ENCODE measurements at places on chromosomes 3 and 15. TPM values are rescaled to one million over a fixed set of nuclear protein-coding genes. Genes with fewer than 3 reads are reported as not detected.
A peak's percentile ranks its signal among the peaks of the same experiment; 100 is the strongest.

The TLE3 gene
- polyA plus RNA-seq: 12.5 TPM

The INTS14 gene
- 25.0 TPM for polyA plus RNA-seq

The ADGRG7 gene
- polyA plus RNA-seq: not detected

The LIPC gene
- 2.3 TPM for polyA plus RNA-seq

The DYNLT2B gene
- 7.9 TPM for polyA plus RNA-seq

The SRGAP3 gene
- polyA plus RNA-seq: 2.2 TPM

The ATP13A5 gene
- polyA plus RNA-seq: 0.38 TPM

The PEX11A gene
- polyA plus RNA-seq: 4.4 TPM

DNA sequence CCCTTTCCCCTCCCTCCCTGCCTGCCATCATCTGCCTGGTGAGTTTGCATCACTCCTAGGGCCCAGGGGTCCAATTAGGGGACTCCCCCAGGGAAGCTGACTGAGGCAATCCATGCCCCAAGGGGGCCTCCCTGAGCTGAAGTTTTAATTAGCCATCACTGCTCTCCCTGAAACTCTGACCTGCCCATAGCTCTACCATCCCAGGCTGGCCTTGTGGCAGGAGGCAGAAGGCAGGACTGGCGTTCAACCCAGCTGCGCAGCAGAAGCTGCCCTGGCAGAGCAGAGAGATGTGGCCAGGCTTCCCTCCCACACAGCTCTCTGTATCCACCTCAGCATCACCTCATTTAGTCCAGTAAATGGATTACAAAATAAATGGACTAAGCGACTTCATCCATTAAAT, 7.7 kb upstream of the C15orf39 start:
- DNase-seq: no peak

GRCh38 chr3:190499122-190499521, 14.8 kb upstream of the IL1RAP start:
- DNase-seq: no peak

GRCh38 chr3:110495201-110495927, 576.3 kb upstream of the NECTIN3 start:
- DNase-seq: no peak

DNA sequence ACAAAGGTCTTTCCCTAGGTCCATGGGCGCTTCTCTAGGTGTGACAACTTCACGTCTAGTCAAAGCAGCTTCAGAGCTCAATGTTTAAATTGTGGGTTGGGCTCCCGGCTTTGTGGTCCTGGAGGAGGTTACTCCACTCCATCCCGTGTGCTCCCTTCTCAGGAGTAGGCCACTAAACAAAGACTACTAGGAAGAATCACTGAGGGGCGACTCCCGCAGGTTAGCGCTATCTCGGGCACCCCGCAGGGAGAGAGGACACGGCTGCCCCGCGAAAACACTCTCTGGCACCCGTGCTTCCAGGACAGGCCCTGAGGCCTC, 500 bp downstream of the PARP6 start:
- DNase-seq: no peak

GRCh38 chr15:34701536-34701935, 53.3 kb downstream of the GJD2 start:
- DNase-seq: no peak

DNA sequence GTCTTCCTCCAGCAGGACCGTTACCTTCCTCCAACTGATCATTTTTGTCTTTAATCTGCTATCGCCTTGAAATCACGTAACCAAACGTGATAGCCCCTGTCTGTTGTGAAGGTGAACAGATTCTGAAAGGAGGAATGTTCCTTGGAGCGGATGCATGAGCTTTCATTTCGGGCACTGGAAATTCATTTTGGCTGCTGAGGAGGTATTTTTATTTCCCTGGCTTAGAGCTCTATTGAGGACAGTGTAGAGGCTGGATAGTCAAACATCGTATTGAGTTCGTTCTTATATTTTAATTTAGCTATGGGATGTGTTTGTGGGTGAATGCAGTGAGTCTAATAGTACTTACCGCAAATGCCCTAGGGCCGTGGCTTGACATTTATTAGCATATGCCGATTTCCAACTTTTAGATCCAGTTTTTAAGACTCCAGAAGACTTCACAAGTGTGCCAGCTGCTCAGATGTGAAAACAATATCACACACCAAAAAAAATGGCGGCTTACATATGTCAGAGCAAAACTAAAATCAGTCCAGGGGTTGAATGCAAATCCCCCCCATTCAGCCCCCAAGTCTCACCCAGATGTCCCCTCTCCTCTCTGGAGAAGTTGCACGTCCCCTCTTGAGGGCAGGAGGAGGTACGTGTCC, 22.1 kb downstream of the CPN2 start:
- no peak for DNase-seq

DNA sequence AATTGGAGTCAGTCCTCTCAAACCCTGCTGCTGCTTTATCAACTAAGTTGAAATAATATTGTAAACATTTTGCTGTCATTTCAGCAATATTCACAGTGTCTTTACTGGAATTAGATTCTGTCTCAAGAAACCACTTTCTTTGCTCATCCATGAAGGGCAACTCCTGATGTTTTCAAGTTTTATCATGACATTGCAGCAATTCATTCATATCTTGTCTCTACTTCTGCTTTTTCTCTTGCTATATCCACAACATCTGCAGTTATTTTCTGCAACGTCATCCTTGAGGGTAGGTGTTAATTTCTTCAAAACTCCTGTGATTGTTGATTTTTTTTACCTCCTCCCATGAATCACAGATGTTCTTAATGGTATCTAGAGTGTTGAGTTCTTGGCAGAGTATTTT, 181.6 kb downstream of the EPHA6 start:
- no peak for DNase-seq

GRCh38 chr15:67822537-67823313, 2.6 kb upstream of the SKOR1 start:
- peak; percentile 64 for DNase-seq

- no peak for DNase-seq
These were observed 173.2 kb downstream of the TPRG1 start for GRCh38 chr3:189344996-189345395.

- no peak for DNase-seq
These were observed 219.4 kb downstream of the UBE2E2 start for GRCh38 chr3:23422517-23422851.

DNA sequence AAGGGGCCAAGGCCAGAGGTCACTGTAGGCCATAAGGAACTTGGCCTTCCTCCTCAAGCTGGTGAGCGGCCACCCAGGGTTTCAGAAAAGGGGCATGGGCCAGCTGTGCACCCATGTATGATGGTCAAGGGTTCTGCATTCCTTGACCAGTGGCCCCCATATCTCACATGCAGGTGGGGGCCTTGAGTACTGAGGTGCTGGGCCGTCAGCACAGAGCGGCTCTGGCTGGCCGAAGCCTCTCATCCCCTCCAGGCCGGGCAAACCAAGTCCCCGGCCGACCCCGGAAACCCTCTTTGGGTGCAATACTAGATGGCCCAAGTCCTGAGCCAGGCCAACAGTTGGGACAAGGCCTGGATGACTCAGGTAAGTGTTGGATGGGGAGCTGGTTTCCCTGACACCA, 9.5 kb downstream of the ALG3 start:
- no peak for DNase-seq

- DNase-seq: no peak
These were observed 66.1 kb upstream of the PRICKLE2 start for GRCh38 chr3:64291345-64291744.

DNA sequence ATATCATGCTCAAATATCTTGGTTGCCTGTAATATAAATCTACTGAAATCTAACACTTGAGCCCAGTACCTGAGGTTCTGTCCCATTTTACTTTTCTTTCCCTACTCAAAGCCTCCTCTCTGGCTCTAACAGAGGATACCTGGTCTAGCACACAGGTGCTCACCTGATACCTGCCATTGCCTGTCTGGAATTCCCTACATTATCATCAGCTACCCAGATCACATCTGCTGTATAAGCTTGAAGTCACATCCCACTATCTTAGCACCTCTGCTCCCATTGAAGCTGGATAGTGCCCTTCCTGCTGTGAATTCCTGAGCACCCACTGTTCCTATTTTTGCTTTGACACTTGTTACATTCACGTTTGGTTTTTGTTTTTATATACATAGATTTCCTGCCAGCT, 30.5 kb downstream of the GYG1 start:
- DNase-seq: no peak

- DNase-seq: no peak
These were observed 25.9 kb downstream of the LTF start for GRCh38 chr3:46438831-46439230.

- no peak for DNase-seq
These were observed 25.2 kb downstream of the ABHD2 start for GRCh38 chr15:89113296-89114024.

DNA sequence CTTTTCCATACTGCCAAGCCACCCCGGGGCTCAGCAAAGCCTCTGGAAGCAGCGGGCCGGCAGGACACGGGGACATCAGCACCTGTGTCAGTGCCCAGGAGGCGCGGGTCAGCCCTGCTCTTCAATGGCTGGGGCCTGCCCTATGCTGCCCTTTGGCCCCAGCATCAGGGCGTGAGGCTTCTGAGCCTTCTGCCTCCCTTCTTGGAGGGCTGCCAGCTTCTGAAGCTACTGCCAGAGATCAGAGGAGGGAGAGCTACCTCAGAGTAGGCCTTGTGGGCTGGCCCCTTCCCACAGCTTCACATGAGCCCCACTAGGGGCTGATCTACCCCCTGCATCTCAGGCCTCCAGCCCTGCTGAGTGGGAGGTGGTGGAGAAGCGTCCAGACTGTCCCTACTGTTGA, 13.0 kb upstream of the TMEM115 start:
- no peak for DNase-seq

GRCh38 chr15:35622641-35623340, 76.8 kb upstream of the DPH6 start:
- DNase-seq: no peak

GRCh38 chr15:78049691-78050440, 27.6 kb downstream of the TBC1D2B start:
- DNase-seq: no peak

- no peak for DNase-seq
These were observed 738.4 kb upstream of the ALCAM start for GRCh38 chr3:104628185-104628789.

DNA sequence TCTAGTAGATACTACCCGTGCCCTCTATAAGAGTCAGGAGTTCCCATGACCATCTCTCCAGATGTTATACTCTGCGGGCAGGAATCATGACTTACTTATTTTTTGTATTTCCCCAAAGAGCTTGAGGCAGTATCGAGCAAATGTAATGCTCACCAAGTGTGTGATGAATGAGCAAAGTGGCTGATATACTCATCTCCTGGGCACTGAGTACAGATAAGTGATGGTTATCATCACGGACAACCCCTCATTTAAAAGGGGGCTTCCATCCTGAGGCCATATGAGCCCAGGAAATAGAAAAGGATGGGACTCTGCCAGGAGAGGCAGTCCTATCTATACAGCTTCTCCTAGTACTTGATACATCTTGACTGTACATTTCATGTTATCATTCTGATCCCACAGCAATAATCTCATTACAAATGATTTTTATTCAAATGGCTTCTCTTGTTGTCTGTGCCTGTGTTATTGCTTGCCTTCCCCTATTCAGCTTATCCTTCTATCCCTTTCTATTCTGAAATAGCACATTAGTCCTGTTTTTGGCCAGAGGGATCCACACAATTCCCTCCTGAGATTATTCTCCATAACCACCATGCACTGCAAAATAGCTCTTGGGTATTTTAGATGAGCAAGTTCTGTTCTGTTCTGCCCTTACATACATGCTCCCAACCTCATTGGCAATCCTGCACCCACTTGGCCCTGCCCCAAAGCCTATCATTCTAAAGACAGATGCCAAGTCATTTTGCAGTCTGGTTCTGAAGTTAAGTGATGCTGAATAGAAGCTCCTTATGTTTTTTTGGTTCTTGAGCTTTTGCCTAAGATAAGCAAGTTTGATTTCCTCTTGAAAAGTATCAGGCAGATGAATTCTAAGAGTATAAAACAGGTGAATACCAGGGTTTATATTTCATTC, 48.0 kb upstream of the MRPL3 start:
- no peak for DNase-seq

DNA sequence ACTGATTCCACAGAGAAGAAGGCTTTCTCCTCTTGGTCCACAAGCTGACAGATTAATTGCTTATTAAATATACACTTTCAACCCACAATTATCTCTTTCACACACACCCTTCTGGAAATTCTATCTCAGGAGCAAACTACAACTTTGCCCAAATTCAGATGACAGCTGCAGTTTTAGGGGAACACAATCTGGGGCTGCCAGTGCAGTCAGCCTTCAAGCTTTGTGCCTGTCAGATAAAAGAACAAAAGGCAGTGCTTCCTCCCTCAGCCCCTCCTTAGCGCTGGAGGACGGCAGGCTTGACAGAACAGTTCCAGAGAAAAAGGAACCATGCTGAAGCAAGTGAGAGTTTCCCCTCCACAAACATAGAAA, 99.6 kb downstream of the TMCC1 start:
- DNase-seq: no peak

DNA sequence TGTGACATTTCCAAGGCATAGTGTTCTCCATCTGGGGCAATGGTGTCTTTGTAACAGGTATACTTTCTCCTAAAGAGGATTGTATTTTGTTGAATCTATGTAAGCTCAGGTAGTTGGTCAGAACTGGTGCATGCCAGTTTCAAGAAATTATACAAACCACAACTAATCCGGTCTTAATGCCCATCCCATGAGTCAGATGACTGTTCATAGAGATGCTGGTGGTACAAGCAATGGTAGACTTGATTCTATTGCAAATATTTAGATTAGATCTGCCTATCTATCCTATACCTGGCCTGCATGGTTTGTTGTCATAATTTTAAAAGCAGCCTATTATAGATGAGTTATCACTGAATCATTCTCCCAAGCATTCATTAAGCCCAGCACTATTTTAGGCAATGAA, 43.5 kb downstream of the ATP13A5 start:
- no peak for DNase-seq

GRCh38 chr3:61560517-61561373, 626 bp upstream of the PTPRG start:
- peak; percentile 78 for DNase-seq

- no peak for DNase-seq
These were observed 9.1 kb downstream of the ABHD5 start for GRCh38 chr3:43699864-43700263.

GRCh38 chr3:187359798-187360486, 8.2 kb upstream of the RTP4 start:
- DNase-seq: no peak

- no peak for DNase-seq
These were observed 24.4 kb downstream of the MAP1A start for GRCh38 chr15:43541785-43542184.

DNA sequence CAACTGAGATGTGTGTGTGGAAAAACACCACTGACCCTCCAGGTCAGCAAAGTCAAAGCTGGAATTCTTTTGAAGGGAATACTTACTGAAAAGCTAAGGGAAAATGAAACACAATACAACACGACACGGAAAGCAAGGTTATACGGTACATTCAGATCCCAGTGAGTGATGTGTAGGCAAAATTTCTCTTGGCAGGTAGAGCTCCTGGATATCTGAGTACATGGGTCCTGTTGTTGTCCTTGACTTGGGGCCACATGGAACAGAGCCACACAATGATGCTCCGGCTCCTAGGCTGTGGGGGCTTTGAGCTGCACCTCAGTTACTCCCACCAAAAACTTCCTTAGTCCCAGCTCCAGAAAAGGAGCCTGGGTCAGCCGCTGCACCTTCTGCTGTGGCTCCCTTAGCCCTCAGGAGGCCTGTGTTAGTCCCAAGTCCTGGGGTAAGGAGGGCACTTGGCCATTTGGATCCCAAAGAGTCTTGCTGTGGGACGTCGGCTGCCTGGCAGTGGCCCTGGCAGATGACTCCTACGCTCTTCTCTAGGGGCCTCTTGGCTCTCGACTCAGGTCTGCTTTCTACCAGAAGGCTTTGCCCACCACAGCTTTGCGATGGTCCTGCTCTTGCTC, 95.6 kb downstream of the ADCY5 start:
- DNase-seq: no peak
